ENCODE measurements at places on chromosomes 3 and 15. TPM values are rescaled to one million over a fixed set of nuclear protein-coding genes. Genes with fewer than 3 reads are reported as not detected.

DNA sequence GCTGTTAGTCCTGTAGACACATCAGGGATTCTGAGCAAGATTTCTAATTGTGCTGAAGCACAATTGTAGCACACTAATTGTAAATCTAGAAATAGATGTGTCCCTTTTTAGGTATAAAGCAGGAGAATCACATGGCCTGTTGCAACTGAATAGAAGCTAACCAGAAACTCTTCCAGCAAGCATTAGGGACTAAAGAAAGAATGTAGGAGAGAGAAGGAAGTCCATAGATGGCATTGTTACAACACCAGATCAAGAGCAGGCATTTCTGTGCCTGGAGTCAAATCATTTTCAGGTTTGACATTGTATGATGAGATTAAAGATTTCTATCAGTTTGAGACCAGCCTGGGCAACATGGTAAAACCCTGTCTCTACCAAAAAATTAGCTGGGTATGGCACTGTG, 27.4 kb downstream of the CALML4 start:
- H3K27me3 ChIP-seq: no peaks in the 10 kb centered on the region
- no peak for DNase-seq
- peaks cover 24% of the 10 kb centered on the region for H3K4me1 ChIP-seq
- peak overlapping the region; percentile 57 for H3K27ac ChIP-seq
- H3K36me3 ChIP-seq: peaks cover 14% of the 10 kb centered on the region
- no peak overlapping the region for H3K4me3 ChIP-seq

DNA sequence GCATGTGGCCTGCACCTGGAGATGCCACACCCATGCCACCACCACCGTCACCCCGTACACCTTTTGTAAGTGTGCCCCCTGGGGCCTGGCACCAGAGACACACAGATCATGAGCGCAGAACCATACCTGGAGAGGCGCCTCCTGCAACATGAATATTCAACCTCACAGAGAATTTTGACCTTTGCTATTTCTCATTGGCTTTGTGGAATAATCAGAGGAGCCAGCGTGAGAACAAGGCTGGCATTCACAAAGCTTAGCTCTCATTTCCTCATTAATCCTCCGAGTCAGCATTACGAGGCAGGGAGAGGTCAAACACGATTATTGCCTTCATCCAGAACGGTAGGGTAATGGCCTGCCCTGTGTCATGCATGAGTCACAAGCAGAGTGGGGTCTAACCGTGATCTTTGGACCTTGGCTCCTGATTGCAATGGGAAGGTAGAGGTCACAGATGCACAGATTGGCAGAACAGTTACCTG, 73.0 kb upstream of the POMGNT2 start:
- peaks cover 4% of the 10 kb centered on the region for H3K4me1 ChIP-seq
- H3K27me3 ChIP-seq: no peaks in the 10 kb centered on the region
- DNase-seq: no peak
- no peak overlapping the region for H3K4me3 ChIP-seq
- H3K36me3 ChIP-seq: no peaks in the 10 kb centered on the region

DNA sequence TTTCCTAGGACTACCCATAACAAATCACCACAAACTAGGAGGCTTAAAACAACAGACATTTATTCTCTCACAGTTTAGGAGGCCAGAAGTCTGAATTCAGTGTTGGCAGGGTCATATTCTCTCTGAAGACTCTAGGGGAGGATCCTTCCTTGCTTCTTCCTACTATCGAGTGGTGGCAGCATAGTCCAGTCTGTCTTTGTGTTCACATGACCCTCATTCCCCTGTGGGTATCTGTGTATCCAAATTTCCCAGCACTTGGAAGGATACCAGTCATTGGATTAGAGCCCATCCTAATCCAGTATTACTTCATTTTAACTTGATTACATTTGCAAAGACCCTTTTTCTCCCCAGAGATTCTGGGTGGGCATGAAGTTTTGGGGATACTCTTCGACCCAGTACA, 63.8 kb downstream of the GMPS start:
- no peak overlapping the region for H3K27ac ChIP-seq
- H3K4me3 ChIP-seq: no peak overlapping the region
- H3K4me1 ChIP-seq: no peaks in the 10 kb centered on the region
- H3K27me3 ChIP-seq: no peaks in the 10 kb centered on the region
- peaks cover 64% of the 10 kb centered on the region for H3K36me3 ChIP-seq
- no peak for DNase-seq

- H3K27me3 ChIP-seq: no peaks in the 10 kb centered on the region
- no peak overlapping the region for H3K4me3 ChIP-seq
- no peak overlapping the region for H3K27ac ChIP-seq
- no peaks in the 10 kb centered on the region for H3K4me1 ChIP-seq
- no peak for DNase-seq
- H3K36me3 ChIP-seq: no peaks in the 10 kb centered on the region
Observed at GRCh38 chr3:197994736-197995135, 34.7 kb downstream of the LMLN start.

GRCh38 chr3:109071350-109072142, 46.4 kb downstream of the MORC1 start:
- H3K27me3 ChIP-seq: no peaks in the 10 kb centered on the region
- no peak overlapping the region for H3K27ac ChIP-seq
- H3K4me1 ChIP-seq: no peaks in the 10 kb centered on the region
- no peak overlapping the region for H3K4me3 ChIP-seq
- H3K36me3 ChIP-seq: no peaks in the 10 kb centered on the region

DNA sequence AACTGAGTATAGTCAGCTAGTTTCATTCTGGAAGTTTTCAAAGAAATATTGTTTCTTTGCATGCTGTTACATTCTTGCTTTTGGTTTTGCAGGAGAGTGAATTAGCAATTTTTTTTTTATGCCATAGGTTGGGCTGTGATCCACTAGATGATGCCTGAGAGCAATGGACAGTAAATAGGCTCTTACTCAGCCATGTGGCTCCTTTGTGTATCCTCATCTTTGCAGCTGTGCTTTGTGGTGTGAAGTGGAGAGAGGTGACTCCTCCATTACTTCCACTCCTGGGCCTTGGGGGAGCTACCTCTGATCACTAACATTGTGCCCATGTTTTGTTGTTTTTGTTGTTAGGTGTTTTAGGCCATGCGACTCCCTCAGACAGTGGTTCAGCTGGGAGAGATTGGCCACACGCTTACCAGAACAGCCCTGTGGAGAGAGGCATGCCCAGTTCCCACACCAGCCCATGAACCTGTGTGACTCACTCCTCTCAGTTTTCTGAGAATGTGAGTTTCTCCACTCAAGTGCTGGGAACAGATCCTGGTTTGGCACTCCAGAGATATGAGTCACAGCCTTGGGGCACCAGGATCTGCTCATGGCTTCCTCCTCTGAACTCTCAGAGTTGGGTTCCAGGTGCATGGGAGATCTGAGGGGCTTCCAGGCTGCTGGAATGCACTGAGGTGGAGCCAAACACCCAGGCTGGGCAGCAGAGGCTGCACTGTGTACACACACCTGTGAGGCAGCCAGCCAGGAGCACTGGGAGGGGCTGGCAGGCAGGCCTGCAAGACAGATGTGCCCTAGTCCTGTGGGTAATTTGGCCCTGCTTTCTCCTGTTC, 785.3 kb downstream of the ROBO2 start:
- H3K4me1 ChIP-seq: no peaks in the 10 kb centered on the region
- no peaks in the 10 kb centered on the region for H3K27me3 ChIP-seq
- no peak for DNase-seq
- no peaks in the 10 kb centered on the region for H3K36me3 ChIP-seq

DNA sequence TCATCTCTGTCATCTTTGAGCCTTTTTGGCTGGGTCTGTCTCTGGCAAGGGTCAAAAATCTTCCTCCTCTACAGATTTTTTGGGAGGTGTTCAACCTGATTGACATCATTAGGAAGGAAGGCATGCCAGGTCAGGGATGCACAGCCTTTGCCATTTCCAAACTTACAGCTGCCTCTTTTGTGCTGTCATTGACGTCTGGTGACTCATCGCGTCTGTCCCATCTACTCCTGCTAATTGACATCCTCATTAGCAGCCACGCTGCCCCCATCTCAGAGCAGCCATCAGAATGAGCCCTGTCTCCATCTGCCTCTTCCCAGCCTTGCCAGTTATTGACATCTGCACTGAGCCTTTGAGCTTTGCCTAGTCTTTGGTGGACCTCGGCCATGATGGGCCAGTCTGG, 53.0 kb downstream of the PDIA5 start:
- no peak overlapping the region for H3K4me3 ChIP-seq
- no peak overlapping the region for H3K27ac ChIP-seq
- H3K4me1 ChIP-seq: peaks cover 11% of the 10 kb centered on the region
- H3K27me3 ChIP-seq: no peaks in the 10 kb centered on the region
- DNase-seq: no peak
- peaks cover 6% of the 10 kb centered on the region for H3K36me3 ChIP-seq

GRCh38 chr15:76346669-76347481, 10.3 kb downstream of the ISL2 start:
- H3K4me1 ChIP-seq: peaks cover 18% of the 10 kb centered on the region
- peak; percentile 74 for DNase-seq
- H3K27me3 ChIP-seq: peaks cover 64% of the 10 kb centered on the region
- peak overlapping the region; percentile 44 for H3K4me3 ChIP-seq
- H3K36me3 ChIP-seq: no peaks in the 10 kb centered on the region

- H3K36me3 ChIP-seq: no peaks in the 10 kb centered on the region
- peak overlapping the region; percentile 70 for H3K27ac ChIP-seq
- no peaks in the 10 kb centered on the region for H3K4me1 ChIP-seq
- no peaks in the 10 kb centered on the region for H3K27me3 ChIP-seq
- H3K4me3 ChIP-seq: no peak overlapping the region
Observed at GRCh38 chr3:197376735-197377555, 78.5 kb upstream of the DLG1 start.

DNA sequence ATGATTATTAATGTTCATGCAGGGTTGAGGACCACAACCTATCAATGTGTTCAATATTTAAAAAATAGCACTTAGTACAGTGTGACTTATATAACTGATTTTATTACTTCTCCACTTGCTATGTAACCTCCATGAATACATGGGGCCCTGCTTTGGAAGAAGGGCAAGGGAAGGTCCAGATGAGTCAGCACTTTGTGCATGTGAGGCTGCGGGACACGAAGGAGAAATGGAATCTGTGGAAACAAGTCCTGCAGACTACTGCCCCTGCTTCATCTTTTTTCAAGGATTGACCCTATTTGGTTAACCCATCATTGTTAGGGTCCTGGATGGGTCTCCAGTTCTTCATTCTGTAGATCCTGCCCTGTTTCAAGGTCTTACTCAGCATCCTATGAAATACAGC, 1.6 kb downstream of the NXPE3 start:
- H3K4me1 ChIP-seq: peaks cover 34% of the 10 kb centered on the region
- no peak overlapping the region for H3K4me3 ChIP-seq
- DNase-seq: no peak
- peaks cover 35% of the 10 kb centered on the region for H3K36me3 ChIP-seq
- H3K27me3 ChIP-seq: no peaks in the 10 kb centered on the region

DNA sequence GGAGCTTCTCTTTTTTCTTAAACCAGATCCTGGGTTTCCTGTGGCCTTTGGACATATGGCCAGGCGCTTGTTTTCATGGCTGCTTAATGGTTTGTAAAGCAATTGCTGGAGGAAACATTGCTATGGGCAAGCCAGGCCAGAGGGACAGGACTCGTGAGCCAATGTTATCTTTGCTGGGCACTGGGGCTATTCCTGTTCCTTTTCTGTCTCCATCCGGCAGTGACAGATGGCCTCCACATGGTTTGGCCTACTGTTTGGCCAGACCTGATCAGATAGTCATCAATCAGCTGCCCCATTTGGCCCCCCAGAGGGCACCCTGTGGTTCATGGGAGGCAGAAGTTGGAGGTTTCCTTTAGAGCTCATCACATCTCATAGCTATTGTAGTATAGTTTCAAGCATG, 326.1 kb upstream of the ROPN1 start:
- no peaks in the 10 kb centered on the region for H3K36me3 ChIP-seq
- H3K27me3 ChIP-seq: no peaks in the 10 kb centered on the region
- no peaks in the 10 kb centered on the region for H3K4me1 ChIP-seq
- H3K4me3 ChIP-seq: no peak overlapping the region

DNA sequence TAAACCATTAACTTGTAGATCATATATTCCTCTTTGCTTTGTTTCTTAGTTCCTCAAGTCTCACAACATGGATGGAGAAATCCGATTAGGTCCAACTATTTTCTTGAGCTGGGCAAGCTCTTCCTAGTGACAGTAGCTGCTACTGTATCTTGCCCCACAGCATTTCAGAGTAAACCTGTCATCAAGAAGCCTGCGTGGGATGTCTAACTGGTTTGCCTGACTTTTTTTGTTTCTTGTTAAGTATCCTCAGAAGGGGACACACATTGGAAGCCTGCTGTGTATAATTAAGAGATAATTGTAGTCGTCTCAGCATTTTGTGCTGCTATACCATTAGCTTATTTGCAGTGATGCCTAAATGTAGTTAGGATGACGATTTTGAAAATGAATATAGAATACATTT, 29.3 kb upstream of the STT3B start:
- DNase-seq: no peak
- no peak overlapping the region for H3K4me3 ChIP-seq
- no peak overlapping the region for H3K27ac ChIP-seq
- H3K4me1 ChIP-seq: no peaks in the 10 kb centered on the region

DNA sequence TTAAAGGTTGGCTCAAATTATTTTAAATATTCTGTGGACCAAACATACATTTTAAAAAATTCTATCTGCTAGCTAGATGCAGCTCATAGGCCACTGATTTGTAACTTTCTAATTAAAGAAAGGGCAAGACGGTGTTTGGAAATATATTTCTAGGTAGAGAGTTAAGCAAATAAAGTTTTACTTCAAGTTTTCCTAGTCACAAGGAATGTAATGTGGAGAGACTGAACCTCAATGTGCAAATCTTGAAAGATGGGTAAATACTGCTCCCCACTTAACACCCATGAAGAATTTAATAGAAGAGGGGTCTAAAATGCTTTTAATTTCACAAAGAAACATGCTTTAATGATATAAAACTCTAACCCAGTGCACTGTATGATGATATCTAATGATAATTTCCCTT, 175.2 kb downstream of the TIGIT start:
- no peaks in the 10 kb centered on the region for H3K4me1 ChIP-seq
- H3K27ac ChIP-seq: no peak overlapping the region
- H3K36me3 ChIP-seq: no peaks in the 10 kb centered on the region
- H3K27me3 ChIP-seq: no peaks in the 10 kb centered on the region
- no peak overlapping the region for H3K4me3 ChIP-seq

DNA sequence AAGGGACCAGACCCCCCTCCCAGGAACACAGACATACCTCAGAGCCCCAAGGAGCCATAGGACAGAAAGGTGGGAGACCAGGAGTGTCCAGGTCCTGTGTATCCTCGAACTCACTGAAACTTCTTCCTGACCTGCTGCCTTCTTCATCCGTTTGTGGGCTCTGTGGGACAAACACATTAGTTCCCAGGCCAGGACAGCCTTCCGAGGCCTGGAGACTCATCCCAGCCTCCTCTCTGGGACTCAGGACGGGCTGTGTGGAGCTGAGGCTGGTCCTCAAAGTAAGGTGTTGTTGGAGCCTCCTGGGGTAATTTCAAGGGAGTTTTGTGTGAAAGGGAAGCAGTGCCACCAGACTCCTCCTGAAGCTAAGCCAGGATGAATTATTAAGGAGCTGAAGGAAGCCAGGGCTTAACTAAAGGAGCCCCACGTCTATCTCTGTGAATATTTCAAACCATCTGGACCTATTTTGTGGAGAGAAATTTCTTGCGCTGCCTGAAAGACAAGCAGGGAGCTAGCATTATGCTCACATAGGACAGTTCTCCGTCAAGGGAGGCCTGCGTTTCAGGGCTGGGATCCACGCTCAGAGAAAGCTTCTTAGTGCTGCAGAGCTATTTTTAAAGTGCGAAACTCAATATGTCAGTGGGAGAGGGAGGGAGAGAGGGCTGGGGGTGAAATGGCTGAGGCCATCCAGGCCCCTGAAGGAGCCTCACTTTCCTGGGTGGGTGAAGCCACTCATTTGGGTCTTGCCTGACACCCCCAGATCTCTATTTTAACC, 29.8 kb upstream of the PLA2G4E start:
- no peak overlapping the region for H3K27ac ChIP-seq
- H3K36me3 ChIP-seq: no peaks in the 10 kb centered on the region
- no peak for DNase-seq
- no peak overlapping the region for H3K4me3 ChIP-seq
- H3K4me1 ChIP-seq: no peaks in the 10 kb centered on the region

Gene CCDC39
- total RNA-seq: 0.16 TPM

Gene LRRC3B
- 0.66 TPM for total RNA-seq

Gene COL6A5
- total RNA-seq: not detected

Gene CLDN18
- not detected for total RNA-seq

Gene CRYGS
- total RNA-seq: 5.0 TPM

Gene FEZF2
- total RNA-seq: not detected
